Mesenteric fat pad (tissue), 1 donor: ENCODE measurements at places on chromosomes 5 and 9. TPM values are rescaled to one million over a fixed set of nuclear protein-coding genes. Genes with fewer than 3 reads are reported as not detected.

DNA sequence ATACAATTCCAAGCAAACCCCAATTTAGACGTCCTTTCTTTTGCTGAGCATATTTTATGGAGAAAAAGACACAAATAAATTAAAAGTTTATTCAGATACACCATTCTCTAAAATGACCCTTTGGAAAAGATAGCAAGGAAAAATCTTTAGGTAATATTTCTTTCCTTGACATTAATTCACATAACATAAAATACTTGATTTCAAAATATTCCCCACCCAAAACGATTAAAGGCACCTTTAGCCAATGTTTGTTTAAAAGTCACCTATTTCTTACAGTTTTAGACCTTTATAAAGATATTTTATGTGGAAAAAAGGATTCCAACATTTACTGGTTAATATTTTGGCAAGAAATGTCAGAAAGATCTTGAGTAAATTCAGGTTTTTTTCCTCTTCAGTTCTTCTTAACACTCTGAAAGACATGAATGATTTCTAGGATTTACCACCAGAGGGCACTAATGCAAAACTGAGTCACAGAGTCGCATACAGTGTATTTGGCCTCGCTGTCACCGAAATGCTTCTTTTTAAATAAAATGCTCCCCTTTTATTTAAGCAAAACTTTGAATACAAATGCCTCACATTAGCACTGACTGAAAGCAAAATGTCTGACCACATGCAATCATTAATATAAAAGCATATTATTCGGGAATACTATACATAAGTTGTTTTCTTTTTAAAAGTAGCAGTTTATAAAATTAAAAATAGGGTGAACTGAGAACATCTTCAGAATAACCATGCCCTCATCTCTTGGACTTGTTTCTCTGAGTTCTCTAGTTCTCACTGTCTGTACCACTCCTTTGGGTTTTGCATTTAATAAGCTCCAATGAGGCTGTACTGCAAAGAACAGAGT is 122.5 kb downstream of the SLC1A3 start:
- DNase-seq: no peak

GRCh38 chr9:2173861-2174260 is 158.7 kb downstream of the SMARCA2 start:
- no peak for DNase-seq

DNA sequence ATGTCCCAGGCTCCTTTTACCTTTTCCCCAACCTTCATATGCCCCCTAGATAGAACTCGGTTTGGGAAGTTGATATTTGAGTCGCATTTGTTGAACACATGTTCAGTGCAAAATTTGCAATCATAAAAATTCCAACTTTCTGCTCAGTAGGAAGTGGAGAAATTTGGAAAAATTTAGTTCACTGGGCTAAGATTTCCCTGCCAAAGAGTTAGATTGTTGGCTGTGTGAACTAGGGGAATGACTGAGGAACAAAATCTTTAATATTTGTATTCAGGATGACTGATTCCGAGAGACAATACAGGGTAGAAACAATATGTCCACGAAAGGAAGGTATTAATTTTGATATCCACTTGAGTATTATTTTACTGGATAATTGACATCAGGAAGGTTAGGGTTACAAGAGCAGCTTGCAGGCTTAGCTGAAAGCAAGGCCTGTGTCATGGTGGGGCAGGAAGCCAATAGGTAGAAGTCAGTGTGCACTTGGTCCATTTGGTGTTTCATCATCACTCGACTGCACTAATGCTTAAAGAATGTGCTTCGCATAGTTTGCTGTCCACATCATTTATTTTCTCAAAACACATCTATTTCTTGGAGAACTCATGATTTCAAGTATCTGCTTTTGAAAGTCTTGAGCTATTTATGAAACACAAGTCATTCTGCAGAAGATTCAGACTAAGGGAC is 59.4 kb upstream of the GNA14 start:
- no peak for DNase-seq

DNA sequence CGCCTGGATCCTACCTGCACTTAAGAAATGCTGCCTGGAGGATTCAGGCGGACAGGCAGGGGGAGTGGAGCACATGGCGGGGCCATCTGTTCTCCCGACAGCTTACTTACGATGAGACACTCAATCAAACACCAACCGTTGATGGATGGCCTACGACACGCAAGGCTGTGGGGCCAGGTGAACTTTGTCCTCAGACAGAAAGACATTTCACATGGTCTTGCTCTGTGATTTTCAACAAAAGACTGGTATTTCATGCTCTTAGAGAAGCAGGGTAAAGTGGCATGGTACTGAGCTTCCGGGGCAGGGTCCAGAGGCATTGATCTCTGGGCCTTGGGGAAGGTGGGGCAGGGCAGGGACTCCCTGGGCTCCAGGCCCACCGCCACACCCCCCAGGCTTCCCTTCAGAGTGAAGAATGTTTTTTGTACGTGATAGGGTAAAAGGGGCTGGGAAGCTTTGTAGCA is 9.1 kb upstream of the OLFM1 start:
- DNase-seq: peak; percentile 68

- no peak for DNase-seq
Observed at GRCh38 chr5:31273631-31274378, 80.3 kb downstream of the CDH6 start.

DNA sequence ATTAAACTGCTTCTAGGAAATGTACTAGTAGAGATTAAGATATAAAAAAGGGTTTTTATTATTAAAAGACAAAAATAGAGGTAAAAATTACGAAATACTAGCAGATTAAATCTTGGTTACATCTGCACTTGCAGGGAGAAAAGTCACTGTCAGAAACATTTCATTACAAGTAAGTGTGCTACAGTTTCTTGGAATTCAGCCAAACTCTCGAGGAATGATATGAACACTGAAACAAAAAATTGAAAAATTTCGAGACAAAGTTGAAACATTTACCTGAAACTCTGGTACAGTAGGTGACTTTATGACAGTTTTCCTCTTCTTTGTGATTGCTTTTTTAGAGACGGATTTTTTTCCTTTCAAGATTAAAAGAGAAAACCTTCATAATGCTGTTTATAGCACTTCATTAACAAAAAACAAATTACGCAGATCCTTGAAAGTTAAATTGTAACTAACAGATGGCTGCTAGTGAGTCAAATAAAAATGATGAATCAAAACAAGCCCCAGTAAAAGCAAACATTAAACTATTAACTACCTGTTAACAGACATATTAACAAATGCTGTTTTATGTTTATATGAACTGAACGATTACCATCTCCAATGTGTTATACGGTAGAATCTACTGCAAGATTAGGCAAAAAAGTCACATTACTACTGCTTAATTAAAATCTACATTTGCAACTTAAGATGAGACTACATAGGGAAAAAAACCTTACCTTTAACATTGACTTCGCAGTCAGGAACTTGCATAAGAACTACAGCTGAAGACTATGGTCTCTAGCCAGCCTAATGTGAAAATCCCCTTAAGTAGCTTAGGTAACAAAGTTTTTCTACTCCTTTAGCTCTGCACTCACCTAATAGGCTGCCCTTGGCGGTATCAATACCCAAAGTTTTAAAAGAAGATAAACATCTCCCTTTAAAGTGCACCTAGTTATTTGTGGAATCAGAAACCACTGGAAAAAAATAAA is 61.4 kb downstream of the RANBP6 start:
- DNase-seq: no peak

GRCh38 chr9:98867429-98868168 is 60.1 kb downstream of the GALNT12 start:
- DNase-seq: peak; percentile 88

DNA sequence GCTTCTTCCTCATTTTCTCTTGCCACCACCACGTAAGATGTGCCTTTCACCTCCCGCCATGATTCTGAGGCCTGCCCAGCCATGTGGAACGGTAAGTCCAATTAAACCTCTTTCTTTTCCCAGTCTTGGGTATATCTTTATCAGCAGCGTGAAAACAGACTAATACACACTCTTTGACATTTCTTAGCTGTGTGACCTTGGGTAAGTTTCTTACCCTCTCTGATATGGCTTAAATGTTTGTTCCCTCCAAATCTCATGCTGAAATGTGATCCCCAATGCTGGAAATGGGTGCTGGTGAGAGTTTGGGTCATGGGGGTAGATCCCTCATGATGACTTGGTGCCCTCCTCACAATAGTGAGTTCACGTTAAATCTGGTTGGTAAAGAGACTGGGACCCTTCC is 188.8 kb upstream of the IRX4 start:
- no peak for DNase-seq

DNA sequence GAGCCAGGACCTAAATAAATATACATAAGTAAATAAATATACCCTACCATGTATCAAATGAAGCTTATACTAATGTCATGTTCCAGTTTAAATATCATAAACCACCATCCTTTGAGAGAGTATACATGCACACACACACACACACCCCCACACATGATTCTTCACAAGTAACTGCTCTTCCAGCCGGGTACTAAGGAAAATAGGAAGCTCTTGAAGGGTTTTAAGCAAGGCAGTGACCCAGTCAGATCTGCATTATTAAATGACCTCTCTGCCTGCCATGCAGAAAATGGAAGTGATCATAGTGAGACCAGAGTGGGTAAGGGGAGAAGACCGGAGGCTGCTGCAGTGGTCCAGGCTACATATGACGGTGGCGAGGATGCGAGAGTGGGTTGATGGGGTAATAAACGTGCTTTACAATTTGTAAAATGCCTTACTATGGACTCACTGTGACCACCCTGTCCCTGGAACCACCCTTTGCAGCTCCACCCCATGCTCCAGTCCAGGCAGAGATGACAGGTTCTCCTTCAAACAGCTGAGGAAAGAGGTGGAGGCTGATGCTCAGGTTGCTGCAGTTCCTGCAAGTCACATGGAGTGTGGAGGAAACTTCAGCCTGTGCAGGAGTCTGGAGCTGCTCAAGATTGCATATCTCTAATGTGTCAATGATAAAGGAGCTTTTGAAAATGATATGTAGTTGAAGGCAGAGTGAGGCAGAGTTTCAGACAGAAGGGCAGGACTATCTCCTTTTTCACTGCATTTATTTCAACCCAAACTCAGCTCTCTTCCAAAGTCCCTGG is 38.8 kb upstream of the NDFIP1 start:
- no peak for DNase-seq

- DNase-seq: no peak
Observed at GRCh38 chr9:76135902-76136301, 245.4 kb downstream of the PCSK5 start.

DNA sequence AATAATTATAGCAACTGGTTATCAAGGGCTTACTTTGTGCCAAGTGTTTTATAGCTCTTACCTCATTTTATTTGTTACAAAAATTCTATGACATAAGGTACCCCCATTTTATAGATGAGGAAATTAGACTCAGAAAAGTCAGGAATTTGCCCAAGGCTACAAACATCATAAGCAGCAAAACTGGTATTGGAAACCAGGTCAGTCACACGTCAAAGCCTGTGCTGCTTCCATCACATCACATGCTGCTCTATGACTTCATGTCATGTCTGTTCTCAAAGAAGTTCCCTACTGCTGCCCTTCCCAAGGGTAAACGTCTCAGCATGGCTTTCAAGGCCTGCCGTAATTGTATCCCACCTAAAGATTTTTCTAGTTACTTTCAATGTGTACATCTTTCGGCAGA is 6.9 kb upstream of the KIF2A start:
- DNase-seq: no peak

DNA sequence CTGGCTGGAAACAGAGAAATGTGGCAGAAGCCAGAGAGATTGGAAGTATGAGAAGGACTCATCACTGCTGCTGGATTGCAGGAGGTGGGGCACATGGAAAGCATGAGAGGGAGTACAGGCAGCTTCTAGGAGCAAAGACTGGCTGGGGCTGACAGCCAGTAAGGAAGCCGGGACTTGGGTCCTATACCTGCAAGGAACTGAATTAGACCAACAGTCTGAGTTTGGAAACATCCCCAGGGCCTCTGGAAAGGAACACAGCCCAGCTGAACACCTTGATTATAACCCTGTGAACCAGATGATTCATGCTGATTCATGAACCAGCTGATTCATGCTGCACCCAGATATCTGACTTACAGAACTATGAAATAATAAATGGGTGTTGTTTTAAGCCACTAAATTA is 93.4 kb downstream of the OSTF1 start:
- no peak for DNase-seq

DNA sequence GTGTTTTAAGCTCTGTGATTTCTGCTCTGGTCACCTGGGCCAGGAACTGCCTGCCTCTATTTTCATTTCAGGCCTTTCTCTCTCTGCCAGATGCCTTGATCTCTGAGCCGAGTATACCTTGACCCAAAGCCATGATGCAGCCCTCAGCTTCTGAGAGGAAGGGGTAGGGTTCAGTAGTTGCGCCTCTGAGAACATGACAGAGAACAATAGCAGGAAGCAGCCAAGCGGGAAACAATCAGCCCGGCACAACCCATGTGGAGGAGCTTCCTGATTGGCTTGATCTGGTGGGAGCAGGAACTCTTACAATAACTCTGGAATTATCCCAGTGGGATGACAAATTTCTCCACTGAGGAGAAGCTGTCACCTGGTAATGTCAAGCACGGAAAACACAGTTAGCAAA is 127.4 kb downstream of the PALM2AKAP2 start:
- DNase-seq: no peak

GRCh38 chr9:135248721-135249120 is 161.3 kb downstream of the OLFM1 start:
- DNase-seq: no peak

- DNase-seq: no peak
Observed at GRCh38 chr5:95075111-95075510, 209.8 kb downstream of the MCTP1 start.

DNA sequence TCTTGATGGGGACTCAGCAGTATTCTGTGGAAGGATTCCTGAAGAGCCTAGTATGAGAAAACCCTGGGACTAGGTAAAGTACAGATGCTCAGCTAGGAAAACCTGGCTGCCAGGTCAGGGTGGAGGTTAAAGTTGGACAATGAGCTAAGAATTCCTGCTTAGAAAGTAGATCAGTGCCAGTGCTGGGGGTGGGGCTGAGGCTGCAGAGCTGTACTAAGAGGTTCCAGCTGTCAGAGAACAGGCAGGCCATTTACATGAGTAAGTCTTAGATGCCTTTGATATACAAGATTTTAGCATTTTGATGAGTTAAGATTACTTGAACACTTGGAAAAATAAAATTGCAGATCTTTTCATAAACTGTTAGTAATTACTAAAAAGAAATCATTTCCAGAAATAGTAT is 332.3 kb upstream of the NUDT12 start:
- DNase-seq: no peak

GRCh38 chr5:2205185-2205585 is 322.5 kb upstream of the IRX4 start:
- DNase-seq: no peak

ITGA1 gene
- 62.3 TPM for total RNA-seq

RANBP17 gene
- total RNA-seq: 5.2 TPM

RANBP3L gene
- not detected for total RNA-seq

ZNF883 gene
- 2.5 TPM for total RNA-seq

ADAMTSL1 gene
- 3.4 TPM for total RNA-seq

KCNV2 gene
- total RNA-seq: not detected

CYSRT1 gene
- total RNA-seq: 0.42 TPM
